Activated T-cell treated with anti-CD3 and anti-CD28 coated beads for 24 hours (primary cell): ENCODE measurements at places on chromosomes 4 and X.

DNA sequence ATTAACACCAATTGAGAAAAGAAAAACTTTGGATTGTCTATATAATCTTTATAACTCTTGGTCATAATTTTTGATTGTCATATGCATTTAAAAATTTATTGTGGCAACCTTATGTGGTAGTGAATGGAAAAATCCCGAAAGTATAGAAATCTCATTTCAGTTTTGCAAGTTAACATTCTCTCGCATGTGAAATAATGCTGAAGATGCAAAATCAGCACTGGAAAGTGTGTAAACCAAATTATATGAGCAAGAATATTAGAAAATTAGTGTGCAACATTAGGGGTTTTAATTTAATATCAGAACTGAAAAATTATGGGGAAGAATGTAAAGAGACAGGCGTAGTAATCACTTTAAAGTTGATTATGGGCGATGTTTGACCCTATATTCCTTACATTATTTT is 1472.8 kb downstream of the PCDH7 start:
- no peak for DNase-seq

DNA sequence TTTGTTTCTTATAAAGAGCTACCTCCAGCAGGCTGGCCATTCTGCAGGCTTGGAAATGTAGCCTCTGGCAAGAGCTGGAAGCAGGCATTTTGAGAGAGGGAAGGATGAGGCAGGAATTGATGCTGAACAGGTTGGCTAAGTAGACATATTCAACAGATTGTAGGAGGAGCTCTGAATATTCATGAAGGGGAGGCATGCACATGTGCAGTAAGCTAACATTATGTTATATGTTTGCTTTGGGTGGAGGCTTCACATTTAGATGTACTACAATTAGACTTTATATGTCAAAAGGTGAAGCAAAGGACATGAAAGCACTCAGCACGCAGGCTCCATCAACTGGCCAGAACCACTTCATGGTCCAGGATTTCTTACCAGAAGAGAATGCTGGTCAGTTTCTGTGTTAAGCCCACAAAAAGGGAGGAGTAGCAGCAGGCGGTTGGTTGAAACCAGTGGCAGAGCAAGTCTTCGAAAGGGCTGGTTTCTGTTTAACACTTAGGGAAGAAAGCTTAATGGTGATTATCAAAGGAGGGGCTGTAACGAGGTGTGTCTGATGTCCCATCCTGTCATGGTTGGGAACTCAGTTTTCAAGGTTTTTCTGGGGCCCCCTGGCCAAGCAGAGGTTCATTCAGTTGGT is 54.8 kb downstream of the FGFBP1 start:
- DNase-seq = no peak

- DNase-seq = no peak
Observed at GRCh38 chr4:43089730-43090129, 197.2 kb downstream of the GRXCR1 start.

DNA sequence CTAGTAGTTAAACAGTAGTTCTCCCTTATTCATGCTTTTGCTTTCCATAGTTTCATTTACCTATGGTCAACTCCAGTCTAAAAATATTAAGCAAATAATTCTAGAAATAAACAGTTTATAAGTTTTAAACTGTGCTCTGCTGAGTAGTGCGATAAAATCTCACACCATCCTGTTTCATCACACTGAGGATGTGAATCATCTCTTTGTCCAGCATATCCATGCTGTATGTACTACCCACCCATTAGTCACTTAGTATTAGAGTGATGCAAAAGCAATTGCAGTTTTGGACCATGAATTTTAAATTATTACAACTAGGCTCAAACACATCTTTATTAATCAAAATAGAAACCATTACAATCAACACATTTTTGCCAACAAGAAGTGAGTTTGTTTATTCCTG is 187.4 kb downstream of the TEX13C start:
- DNase-seq = no peak

- DNase-seq = no peak
Observed at GRCh38 chr4:5760936-5761480, 50.0 kb downstream of the EVC start.

DNA sequence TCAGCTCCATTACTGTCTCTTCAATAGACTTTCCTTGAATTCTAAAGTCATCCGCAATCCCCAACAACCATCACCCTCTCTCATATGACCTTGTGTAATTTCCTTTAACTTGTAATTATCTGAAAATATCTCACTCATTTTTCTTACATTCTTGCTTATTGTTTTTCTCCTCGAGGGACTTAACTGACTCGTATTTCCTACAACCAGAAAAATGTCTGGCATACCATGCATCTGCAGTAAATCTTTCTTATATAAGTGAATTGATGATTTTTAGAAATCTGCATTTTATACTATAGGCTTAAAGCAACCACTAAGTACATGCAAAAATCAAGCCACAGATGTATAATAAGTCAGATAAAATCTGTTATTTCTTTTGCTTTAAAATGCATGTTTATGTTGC is 276.7 kb downstream of the UNC5C start:
- no peak for DNase-seq

GRCh38 chr4:167339781-167340180 is 105.5 kb upstream of the SPOCK3 start:
- DNase-seq = no peak

DNA sequence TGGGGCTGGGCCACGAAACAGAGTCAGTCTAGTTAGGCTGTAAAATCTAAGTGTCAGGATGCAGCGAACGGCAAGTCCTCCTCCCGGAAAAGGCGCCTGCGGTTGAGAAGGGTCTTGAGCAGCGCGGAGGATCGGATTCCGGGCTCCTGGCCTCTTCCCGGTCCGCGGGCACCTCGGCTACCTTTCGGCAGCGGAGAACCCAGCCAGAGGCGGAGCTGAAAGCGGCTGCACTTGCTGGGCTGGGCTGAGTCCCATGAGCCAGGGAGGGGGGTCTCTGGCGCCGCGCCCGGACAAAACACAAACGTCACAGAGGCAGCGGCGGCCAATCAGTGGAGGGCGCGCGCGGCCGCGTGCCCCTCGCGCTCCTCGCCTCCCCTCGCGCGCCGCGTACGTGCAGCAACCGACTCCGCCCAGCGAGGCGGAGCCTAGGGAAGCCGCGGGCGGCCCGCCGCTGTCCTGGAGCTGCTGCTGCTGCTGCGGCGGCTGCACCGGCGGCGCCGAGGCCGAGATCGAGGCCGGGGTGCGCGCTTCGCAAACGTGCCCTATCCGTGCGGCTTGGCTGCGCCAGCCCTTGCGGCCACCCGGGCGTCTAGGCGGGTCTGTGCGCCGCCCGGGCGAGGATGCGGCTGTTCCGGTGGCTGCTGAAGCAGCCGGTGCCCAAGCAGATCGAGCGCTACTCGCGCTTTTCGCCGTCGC is at the start of gene PDK3:
PDK3 (plus strand) TSS at position 451 of the 696 bp plus-strand sequence; CDS start at position 621, 170 bp downstream.
- peak; percentile 77 for DNase-seq

- no peak for DNase-seq
Observed at GRCh38 chr4:78599147-78599546, 47.6 kb downstream of the ANXA3 start.

GRCh38 chr4:124018383-124019317 is 622.1 kb downstream of the SPRY1 start:
- DNase-seq = no peak

- DNase-seq = no peak
Observed at GRCh38 chr4:127036296-127036695, 596.5 kb upstream of the INTU start.
